Stimulated activated CD4-positive, alpha-beta T cell treated with anti-CD3 and anti-CD28 coated beads, Interleukin-1b, Interleukin-23, amount 100 ng/mL, for 4 hours (primary cell): ENCODE measurements at places on chromosomes 7 and 10.
A peak's percentile ranks its signal among the peaks of the same experiment; 100 is the strongest.

GRCh38 chr7:39948375-39948955, 1.6 kb upstream of the CDK13 start:
- DNase-seq: no peak

GRCh38 chr10:118272767-118273166, 69.4 kb downstream of the FAM204A start:
- no peak for DNase-seq

GRCh38 chr10:21170216-21170615, 273.1 kb upstream of the NEBL start:
- DNase-seq: no peak

GRCh38 chr10:36493516-36493880, 631.9 kb upstream of the ANKRD30A start:
- no peak for DNase-seq

- peak; percentile 47 for DNase-seq
Observed at GRCh38 chr7:158811461-158811860, 17.8 kb downstream of the ESYT2 start.

- no peak for DNase-seq
Observed at GRCh38 chr7:79282882-79283602, 170.4 kb downstream of the MAGI2 start.

DNA sequence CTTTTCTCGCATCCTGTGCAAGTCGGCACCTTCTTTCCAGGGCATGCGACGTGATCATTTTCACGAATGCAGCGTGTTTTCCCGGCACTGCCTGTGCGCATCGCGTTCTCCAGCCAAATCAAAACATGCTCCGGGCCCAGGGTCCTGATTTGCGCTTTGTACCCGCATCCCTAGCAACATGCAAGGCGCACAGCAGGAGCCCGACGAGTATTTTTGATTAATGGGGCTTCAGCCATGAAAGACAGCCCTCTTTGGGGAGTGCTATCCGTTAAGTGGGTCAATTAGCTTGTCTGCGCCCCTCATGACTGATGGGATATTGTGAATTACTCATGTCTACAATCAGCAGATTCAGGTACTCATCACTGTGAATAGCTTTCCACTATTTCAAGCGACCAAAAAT, 243.3 kb upstream of the RNF32 start:
- DNase-seq: no peak

DNA sequence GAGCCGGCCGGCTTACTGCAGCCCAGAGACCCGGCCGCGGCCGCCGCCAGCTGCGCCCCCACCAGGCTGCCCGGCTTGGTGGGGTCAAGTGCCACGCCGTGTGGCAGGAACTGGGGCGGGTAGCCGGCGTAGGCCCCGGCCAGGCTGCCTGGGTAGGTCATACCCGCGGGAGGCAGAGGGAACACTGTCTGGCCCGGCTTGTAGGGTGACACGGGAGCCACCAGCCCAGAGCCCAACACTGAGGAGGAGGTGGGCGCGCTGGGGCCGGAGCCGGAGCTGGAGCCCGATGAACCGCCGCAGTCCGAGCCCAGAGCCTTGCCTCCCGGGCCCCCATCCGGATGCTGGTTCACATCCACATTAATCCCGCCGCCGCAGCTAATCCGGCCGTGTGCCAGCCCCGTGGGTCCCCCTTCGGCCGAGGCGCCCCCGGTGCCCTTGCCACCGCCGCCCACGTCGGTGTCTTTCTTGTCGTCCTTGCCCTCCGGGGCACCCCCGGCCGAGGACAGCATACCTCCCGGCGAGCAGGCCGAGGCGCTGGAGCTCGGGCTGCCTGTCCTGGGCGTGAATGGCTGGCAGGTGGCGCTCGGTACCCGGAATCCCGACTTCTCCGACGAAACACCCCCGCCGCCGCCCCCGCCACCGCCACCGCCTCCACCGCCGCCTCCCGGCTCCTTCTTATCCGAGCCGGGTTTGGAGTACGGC, 2.0 kb downstream of the ZNF503 start:
- DNase-seq: peak; percentile 39

GRCh38 chr10:36647540-36647939, 477.9 kb upstream of the ANKRD30A start:
- DNase-seq: no peak

DNA sequence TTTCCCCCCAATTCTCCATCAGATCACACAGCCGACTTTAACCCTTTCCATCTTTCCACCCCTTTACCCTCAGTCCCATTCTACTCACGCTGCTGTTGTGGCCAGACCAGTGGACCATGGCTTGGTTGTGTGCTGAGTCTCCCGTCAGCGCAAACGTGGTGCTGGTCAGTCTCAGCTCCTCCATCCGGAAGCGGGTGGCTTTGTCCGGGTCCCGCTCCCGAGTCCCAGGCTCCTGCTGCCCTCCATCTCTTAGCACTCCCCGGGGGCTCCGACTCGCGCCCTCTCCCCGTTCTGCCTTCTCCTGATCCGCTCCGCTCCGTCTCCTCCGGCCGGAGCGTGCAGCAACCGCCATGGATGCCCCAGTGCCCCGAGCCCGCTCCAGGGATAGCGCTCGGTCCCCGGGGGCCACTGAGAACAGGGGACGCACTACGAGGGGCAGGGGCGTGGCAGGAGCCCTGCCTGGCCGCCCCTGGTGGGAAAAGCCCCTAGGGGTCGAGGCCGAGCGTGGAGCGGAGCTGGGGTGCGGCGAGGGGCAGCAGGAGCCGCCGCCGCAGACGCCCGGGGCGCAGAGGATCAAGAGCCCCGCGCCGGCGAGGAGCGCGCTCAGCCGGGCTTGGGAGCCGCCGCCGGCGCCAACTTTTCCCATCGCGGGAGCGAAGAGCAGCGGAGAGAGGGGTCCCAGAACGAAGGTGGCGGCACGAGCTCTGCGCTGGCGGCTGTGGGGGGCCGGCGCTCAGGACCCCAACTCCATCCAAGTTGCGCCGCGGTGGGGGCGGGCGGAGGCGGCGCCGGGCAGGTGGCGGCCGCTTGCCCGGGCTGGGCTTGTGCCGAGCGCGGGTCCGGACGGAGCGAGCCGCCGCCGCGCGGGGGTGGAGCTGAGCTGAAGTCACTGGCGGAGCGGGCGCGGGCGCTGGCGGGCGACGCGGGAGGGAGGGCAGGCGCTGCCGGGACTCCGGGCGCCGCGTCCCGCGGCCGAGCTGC, at the start of gene SORCS1:
SORCS1 (minus strand) TSS at position 826 of the 981 bp plus-strand sequence.
- DNase-seq: no peak

- DNase-seq: no peak
Observed at GRCh38 chr10:100007231-100008141, 2.3 kb downstream of the DNMBP start.

DNA sequence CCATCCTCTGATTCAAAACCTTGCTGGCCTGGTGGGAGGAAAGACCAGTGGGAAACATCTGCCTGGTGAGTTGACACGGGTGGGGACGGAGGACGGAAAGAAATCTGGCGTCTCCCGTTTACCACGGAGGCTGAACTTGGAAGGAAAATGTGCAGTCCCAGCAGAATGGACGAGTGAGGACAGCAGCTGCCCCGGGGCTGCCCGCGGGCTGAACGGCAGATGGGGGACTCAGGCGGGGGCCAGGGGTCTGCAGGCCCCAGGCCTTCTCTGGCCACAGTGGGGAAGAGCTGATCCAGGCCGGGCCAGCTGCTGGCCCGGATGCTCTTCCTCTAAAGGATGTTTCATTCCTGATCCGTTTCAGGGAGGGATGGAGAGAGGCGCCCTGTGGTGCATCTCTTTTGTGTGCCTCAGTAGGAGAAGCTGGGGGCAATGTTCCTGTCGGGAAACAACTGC, 147.5 kb upstream of the CHST15 start:
- DNase-seq: no peak

- DNase-seq: no peak
Observed at GRCh38 chr10:62640411-62640810, 164.1 kb upstream of the ADO start.

- no peak for DNase-seq
Observed at GRCh38 chr7:3914051-3914775, 613.2 kb downstream of the SDK1 start.

GRCh38 chr7:122123746-122124145, 20.3 kb downstream of the AASS start:
- no peak for DNase-seq

DNA sequence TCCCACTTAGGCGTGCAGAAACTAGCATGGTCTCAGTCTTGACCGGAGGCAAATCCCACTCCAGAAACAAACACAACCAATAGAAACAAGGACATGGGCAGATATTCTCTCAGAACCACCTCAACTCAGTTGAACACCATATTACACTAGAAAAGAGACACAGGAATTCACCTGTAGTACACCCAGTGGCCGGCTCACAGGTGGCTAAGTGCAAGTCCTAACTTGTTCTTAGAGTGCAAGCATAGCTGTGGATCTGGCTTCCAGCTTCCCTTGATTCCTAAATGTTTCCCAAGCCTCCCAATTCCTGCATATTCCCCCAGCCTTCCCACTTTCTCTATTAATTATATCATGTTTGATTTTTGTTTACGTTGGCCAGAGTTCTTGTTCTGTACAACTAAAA, 164.4 kb downstream of the TPK1 start:
- DNase-seq: no peak

GRCh38 chr7:28625432-28625831, 213.1 kb downstream of the CREB5 start:
- DNase-seq: no peak

DNA sequence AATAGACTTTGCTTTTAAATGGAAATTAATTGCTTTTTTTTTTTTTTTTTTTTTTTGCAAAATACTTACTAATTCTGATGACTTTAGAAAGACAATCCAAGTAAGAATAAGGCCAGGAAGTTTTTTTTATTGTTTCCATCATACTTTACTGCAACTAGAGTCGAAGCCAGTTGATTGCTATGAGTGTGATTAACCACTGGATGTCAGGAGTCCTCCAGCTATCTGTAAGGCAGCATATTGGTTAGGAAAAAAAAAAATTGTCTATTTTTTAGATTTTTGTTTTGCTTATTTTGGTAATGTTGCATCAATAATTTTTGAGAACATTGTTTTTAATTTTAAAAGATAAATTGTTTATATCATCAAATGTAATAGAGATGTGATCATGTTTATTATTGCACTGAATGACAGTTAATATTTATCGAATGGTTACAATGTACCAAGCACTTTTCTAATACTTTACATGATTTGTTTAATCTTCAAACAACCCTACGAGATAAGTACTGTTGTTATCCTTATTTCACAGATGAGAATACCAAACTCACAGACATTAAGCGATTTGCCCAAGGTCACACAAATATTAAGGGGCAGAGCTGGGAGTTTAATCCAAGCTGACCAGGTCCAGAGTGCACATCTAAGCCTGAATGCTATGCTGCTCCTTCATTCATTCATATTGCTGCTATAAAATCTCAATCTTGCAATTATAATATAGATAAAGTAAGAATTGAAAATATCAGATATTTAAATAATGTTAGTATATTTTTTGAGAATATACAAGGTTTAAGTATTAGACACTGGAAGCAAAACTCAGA, 19.9 kb upstream of the LMOD2 start:
- no peak for DNase-seq

DNA sequence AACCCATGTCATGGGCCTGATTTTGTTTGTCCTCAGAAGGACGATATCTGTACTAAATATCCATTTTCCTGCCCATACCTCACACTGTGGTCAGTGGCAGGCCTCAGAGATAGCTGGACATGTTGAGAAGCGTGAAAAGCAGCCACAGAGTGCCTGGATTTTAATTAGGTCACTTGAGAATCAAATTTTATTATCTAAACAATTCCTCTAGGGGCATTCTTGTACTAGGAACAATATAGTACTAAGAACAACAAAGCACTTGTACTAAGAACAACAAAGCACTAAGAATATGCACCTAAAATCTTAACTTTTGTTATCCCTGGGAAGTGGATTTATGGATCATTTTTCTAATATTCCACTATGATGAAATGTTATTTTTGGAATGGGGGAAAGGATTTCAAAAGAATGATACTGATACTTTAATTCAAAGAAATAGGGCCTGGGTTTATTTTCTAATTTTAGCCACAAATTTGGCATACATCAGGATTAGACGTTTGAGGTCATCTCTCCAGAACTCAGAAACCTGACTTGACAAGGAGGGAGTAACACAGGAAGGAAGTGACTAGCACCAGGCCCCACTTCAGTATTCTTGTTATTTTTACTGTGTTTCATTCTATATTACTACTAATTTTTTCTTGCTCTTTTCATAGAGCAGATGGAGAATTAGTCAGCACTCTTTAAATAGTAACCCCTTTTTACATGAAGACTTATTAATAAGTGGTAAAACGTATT, 112.2 kb downstream of the EXOC4 start:
- no peak for DNase-seq

DNA sequence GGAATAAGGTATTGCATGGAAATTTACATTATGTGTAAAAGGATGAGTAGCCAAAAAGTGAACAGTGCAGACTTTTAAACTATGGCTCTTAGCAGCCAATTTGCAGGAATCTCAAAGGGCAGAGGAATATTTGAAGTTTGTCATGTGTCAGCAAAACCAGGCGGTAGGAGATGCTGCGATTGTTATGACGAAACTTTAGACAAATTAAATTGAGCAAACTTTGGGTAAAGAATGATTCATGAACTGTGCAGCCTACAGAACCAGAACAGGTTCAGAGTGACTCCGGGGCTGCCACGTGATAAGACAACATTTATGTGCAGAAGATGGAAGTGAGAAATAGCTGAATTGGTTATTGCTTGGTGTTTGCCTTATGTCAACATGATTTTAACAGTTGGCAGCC, 39.2 kb upstream of the CCDC6 start:
- no peak for DNase-seq

- DNase-seq: no peak
Observed at GRCh38 chr7:45184326-45185027, 26.9 kb downstream of the RAMP3 start.

DNA sequence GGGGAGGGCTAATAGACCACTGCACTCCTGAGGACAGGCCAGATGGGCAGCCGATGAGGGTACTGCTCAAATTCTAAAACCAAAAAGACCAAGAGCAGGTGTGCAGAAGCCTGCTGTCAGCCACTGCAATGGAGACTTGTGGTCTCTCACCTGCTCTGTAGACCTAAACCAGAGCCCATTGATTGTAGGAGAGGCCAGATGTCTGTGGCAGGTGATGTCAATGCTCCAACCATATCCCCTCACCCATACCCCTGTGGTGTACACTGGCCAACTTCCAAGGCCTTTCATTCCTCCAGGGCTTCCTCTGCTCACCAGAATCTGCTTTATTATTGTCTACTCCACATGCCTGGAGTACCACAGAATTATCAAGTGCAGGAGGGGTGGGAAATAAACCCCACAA, 116.9 kb upstream of the CHST15 start:
- no peak for DNase-seq

GRCh38 chr7:19284136-19284535, 138.9 kb upstream of the FERD3L start:
- no peak for DNase-seq

DNA sequence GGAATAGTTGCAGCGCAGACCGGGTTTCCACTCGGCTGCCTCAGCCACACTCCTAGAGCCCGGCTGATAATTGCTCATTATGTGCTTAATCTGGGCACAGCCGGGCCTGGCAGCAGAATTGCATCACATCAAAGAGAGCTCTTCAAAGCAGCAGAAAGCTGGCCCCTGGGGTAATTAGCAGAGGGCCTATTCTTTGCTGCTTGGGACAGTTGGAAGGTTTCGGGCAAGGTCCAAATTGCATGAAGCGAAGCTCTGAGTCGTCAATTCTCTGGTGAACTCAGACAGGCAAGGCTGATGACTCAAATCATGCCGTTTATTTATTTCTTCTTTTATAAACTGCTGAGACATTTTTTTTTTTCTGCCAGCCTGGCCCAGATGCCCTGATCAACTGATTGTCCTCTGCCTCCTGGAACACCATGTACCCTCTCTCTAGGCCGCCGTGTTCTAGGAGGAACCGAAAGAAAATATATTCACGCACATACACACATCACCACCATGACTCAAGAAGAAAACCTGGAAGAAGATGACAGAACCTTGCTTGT, 242.2 kb downstream of the RAB11FIP2 start:
- DNase-seq: no peak
